Right cardiac atrium (tissue), 5 donors: ENCODE measurements at places on chromosomes 4 and X. TPM values are rescaled to one million over a fixed set of nuclear protein-coding genes. Genes with fewer than 3 reads are reported as not detected.

Gene F8
- 72.9 TPM for polyA plus RNA-seq

Gene BTC
- 0.36 TPM for polyA plus RNA-seq

Gene MAB21L2
- polyA plus RNA-seq: 0.43 TPM

Gene CYTL1
- 0.50 TPM for polyA plus RNA-seq

Gene KCND1
- polyA plus RNA-seq: 0.97 TPM

Gene RRH
- polyA plus RNA-seq: not detected

Gene TMEM128
- polyA plus RNA-seq: 20.7 TPM
